Left kidney (tissue), 8 donors: ENCODE measurements at places on chromosomes 2 and 18. TPM values are rescaled to one million over a fixed set of nuclear protein-coding genes. Genes with fewer than 3 reads are reported as not detected.
A peak's percentile ranks its signal among the peaks of the same experiment; 100 is the strongest.

- DNase-seq, result no peak
Observed at GRCh38 chr2:196954001-196954400, 27.5 kb upstream of the PGAP1 start.

DNA sequence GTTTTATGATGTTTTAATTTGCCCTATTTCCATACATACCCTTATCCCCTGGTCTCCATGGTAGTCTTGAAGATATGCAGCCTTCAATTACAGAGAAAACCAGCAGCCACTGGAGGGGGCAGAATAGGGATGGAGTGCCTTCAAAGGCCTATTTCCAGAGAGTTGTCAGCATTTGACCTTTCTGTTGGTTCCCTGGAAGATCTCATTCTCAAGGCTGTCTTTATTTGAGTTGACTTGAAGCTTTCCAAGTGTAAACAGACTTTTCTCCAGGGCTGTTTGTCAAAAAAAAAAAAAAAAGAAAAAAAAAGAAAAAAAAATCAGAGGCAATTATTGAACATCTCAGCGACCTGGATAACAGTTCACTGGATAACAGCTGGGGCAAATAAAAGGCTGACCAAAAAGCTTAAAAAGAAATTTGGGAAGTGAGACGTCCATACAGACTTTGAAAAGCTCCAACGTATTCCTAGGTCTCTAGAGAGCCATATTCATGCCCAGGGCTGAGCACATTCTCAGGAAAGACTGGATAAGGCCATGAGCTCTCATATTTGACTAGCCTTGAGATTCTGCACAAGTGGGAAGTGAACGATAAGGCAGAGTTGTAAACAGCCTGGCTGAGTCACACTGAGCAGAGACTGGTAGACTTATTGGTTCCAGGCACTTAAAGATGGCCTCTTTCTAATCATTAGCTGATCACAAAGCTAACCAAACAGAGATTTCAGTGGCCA is 126.6 kb downstream of the VAPA start:
- no peak for DNase-seq

The COL4A3 gene
- 79.8 TPM for polyA plus RNA-seq

GRCh38 chr2:173793709-173794565 is 171.2 kb downstream of the SP3 start:
- DNase-seq, result no peak

DNA sequence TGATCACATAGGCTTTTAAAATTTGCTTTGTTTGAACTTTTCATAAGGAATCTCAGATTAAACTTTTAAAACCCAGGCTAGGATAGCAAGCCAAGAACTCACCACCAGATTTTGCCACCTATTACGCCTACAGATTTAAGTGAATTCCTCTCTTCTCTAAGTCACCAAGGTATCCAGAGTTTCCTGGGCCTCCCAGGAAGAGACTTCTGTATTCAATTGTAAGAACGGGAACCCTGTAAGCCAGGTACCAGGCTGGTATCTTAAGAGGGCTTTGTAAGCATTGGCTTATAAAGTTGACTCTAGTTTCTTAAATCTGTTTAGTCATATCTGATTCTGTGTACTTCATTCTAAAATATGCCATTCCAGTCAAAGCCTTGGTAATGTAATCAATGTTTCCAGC is 285.1 kb downstream of the MBD5 start:
- DNase-seq, result no peak

The RNF125 gene
- 2.7 TPM for polyA plus RNA-seq

DNA sequence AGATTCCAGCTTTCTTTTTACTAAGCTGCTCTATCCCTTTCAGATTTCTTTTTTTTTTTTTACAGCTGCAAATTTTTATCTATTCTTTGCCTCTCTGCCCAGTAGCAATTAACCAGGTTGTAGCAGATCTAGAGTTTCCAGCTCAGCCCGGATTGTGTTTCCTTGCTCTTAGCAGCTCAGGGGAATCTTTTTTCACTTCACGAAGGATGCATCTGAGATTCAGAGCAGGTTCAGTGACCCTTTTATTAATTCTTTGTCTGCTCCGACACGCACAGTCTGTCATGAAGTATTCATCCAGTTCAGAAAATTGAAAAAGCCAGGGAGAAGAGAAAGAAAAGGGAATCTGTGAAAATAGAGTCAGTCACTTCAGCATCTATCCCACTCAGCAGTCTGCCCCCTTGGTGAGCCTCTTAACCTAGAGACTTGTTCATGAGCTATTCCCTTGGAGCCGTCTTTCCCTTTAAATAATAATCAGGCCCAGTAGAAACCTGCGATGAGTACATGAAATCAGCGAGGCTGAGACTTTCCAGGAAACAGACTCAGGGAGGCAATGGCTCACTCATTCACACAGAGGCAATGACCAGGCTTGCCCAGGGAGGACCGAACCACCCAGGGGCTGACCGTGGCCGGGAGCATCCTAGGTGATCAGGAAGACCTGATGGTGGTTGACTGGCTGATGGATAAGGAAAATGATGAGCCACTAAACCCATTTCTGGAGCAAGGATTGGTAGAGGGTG is 103.4 kb upstream of the ITGA6 start:
- DNase-seq, result no peak

DNA sequence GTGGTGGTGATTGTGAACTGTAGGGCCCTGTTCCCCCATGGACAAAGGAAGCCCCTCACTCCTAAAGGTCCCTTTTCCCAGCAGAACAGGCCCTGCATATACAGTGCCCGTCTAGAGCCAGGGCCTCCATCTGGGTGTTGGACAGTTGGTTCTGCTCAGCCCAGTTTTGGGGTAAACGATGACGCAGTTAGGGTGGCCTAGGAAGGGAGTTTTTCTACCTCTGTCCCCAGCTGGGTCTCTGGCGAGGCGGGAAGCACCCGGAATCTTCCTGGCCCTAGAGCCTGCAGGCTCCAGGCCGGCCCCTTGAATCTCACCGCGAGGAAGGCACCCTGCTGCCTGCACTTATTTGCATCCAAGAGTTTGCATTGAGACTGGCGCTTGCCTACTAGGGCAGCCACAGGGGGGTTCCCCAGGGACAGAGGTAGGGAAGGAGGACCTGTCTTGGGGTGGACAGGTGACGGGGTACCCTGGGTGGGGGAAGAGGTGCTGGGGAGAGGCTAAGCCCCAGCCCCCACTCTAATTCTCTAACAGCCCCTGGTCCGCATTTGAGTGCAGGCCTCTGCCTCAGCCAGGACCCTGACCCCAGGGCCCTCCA is 529 bp upstream of the MTA3 start:
- peak; percentile 41 for DNase-seq

GRCh38 chr2:127575941-127576432 is 40.5 kb downstream of the MYO7B start:
- DNase-seq, result no peak

- no peak for DNase-seq
Observed at GRCh38 chr2:240467659-240468302, 32.3 kb downstream of the GPC1 start.

DNA sequence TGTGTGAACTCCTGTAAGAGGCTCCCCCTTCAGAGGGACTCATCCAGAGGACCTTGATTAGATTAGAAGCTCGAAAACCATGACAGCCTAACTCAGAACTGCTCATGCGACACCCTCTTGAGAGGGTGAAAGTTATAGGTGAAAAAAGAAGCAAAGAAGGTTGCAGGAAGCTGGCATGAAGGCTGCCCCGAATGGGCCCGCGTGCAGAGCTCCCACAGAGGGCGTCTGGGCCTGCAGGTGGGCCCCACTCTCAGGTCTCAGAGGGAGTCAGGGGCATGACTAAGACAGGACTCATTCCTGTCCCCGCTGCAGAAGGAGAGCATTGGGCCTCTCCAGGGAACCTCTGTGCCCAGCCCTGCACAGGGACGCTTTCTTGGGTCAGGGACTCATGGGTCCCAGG is 235.4 kb downstream of the EIPR1 start:
- no peak for DNase-seq

DNA sequence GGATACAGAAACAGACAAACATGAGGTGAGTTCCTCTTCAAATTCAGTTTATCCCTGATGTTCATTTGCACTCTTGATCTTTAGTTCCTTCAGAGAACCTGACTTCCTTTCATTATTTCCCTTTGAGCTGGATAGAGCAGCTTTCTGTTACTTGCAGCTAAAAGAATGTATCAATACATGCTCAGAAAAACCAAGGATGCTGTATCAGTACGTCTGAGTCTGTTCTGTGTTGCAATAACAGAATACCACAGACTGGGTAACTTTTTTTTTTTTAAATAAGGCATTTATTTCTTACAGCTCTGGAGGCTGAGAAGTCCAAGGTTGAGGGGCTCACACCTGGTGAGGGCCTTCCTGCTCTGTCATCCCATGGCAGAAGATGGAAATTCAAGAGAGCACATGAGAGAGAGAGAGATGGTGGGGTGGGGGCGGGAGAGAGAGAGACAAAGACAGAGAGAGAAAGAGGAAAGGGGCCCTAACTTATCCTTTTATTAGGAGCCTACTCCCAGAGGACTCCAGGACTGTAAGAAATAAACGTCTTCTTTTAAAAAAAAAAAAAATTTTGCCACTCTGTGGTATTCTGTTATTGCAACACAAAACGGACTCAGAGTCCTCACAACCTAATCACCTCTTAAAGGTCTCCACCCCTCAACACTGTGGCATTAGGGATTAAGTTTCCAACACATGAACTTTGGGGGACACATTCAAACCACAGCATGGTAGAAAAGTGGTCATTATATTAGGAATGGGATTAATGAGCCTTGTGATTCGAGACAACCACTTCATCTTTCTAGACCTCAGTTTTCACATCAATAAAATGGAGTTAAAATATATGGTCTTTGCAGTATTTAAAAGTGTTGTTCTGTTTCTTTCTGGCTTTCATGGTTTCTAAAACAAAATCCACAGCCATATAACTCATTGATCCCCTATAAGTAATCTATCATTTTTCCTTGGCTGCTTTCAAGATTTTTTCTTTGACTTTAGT is 18.4 kb upstream of the SELENOI start:
- no peak for DNase-seq

The ELP2 gene
- polyA plus RNA-seq, result 150 TPM

- DNase-seq, result no peak
Observed at GRCh38 chr18:10477863-10478260, 23.4 kb downstream of the APCDD1 start.

The IL37 gene
- polyA plus RNA-seq, result 0.40 TPM

The ARHGAP15 gene
- polyA plus RNA-seq, result 3.7 TPM

DNA sequence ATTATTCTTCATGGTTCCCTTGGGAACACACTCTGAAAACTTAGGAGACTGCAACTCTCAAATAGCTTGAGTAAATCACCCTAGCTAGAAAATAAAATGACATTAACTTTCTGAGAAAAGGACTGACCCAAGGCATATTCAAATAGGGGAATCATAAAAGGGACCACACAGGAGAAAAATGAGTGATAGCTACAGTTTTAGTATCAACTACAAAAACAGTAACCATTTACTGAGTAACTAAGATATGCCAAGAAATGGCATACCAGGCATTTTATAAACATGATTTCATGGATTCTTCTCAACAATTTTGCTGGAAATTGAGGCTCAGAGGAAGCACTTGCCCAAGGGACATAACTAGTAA is 84.5 kb downstream of the AFF3 start:
- no peak for DNase-seq

The PREPL gene
- 159 TPM for polyA plus RNA-seq

The IKZF2 gene
- 9.4 TPM for polyA plus RNA-seq

GRCh38 chr18:59514203-59514602 is 155.1 kb upstream of the LMAN1 start:
- DNase-seq, result no peak

DNA sequence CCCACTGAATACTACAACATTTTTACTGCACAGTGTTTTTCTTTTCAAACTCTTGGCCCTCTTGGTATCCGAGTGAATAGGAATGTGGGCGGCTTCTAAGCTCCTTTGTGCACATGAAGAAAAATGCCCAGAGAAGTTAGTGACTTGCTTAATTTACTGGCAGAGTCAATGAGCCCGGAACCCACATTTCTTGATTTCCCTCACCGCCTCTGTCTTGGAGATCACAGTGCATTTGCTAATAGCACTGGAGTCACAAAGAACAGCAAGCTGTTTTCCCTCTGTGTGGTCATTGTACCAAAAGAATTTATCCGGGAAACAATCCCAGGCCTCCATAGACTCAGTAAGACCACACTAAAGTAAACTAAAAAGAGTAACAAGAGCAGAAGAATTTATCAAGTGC is 18.9 kb downstream of the STON1 start:
- no peak for DNase-seq

The ALPI gene
- 0.10 TPM for polyA plus RNA-seq

GRCh38 chr2:31161637-31162036 is 23.4 kb upstream of the GALNT14 start:
- no peak for DNase-seq

GRCh38 chr2:108534584-108535356 is 500 bp downstream of the LIMS1 start:
- peak; percentile 58 for DNase-seq

The TGFA gene
- 19.4 TPM for polyA plus RNA-seq

DNA sequence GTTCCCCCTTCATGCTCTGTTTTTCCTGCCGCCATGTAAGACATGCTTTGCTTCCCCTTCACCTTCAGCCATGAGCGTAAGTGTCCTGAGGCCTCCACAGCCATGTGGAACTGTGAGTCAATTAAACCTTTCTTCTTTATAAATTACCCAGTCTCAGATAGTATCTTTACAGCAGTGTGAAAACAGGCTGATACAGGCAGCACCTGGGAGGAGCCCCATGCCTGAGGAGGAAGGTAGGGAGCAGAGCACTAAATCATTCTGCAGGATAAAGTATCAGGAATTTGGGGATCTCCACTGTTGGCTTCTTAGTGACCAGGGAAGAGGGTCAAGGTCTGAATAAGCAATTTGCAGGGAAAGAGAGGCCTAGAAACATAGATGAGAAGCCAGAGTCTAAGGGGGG is 78.0 kb downstream of the KCNF1 start:
- DNase-seq, result no peak

- DNase-seq, result no peak
Observed at GRCh38 chr2:205734436-205735037, 52.2 kb downstream of the NRP2 start.

GRCh38 chr2:191252699-191253098 is 7.5 kb downstream of the MYO1B start:
- DNase-seq, result no peak

DNA sequence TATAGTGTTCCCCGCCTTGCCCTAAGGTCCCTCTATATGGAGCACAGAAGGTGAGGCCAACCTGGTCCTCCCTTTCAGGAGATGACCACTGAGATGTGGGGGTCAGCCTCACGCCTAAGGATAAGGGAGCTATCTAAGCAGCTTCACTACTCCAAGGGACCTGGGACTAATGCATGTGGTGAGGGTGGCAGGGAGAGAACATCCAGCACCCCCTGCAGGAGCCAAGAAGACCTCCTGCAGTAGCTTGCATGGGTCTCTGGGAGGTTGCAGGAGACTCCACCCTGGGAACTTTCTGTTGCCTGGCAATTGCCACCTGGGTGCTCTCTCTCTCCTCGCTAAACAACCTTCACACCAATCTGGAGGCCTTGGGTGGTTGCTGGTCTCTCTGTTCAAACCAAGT is 93.0 kb upstream of the KLHL29 start:
- no peak for DNase-seq

GRCh38 chr2:142321706-142322280 is 191.0 kb upstream of the LRP1B start:
- DNase-seq, result no peak

DNA sequence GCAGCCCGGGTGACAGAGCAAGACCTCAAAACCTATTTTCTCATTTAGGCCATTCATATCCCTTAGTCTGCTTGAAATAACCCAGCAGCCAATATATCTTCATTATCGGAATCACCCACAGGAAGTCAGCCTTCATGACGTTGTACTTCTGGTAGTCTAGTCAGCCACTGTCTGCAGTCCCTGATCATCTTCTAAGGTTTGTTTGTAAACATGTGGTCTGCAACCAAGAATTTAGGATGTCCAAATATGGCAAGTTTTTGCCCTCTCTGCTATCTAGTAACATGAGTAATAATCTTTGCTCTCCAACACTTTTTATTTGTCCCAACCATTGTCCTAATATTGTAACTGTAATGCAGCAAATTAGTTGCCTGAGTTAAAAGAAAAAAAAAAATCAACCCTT is 92.5 kb downstream of the PRPF40A start:
- no peak for DNase-seq
